GM23248 (cell line): ENCODE measurements at places on chromosomes 16 and 17.

- DNase-seq = no peak
Measured at GRCh38 chr17:50359005-50359699, 13.2 kb downstream of the XYLT2 start.

DNA sequence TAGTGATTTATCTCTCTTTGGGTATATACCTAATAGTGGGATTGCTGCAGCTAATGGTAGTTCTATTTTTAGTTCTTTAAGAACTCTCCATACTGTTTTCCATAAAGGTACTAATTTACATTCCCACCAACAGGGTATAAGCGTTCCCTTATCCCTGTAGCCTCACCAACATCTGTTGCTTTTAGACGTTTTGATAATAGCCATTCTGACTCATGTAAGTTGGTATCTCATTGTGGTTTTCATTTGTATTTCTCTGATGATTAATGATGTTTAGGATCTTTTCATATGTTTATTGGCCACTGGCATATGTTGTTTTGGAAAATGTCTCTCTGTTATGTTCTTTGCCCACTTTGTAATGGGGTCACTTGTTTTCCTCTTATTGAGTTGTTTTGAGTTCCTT is 88.5 kb upstream of the ZNF267 start:
- DNase-seq = no peak

DNA sequence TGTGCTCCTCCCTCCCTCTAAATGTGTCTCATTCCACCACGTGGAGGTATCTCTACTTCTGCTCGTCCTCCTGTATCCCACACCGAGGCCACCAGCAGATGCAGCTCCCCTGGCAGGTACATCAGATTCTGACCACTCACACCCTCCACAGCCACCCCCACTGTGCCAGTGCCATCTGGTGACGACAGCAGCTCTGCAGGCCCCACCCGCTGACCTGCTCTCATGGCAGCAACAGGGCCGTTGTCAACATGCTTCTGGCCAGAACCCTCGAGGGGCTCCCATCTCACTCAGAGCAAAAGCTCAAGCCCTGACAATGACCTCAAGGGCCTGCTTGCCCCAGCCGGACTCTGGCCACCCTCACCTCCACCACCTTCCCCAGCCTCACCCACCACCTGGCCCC is 93.4 kb downstream of the AMFR start:
- no peak for DNase-seq

DNA sequence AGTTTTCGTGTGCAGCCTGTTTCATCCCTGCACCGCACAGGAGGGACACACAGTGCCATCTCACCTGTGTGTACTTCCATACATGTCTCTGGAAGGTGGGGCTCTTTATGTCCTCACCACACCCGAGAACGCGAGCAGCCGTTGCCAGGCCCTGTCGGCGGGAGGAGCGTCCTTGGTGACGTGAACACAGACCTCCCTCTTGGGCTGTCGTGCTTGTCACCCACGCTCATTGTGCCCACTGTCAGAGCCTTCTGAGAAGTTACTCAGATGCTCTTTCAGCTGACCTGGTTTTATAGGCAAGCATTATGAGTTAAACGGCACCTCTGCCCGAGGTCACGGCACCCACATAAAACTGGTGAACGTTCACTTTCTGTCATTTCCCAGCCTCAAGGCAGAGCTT is 40.2 kb downstream of the ZNF750 start:
- DNase-seq = no peak

GRCh38 chr16:56094231-56094630 is 97.1 kb upstream of the GNAO1 start:
- no peak for DNase-seq

GRCh38 chr16:1481906-1482835 is 6.6 kb downstream of the PTX4 start:
- peak; percentile 22 for DNase-seq

DNA sequence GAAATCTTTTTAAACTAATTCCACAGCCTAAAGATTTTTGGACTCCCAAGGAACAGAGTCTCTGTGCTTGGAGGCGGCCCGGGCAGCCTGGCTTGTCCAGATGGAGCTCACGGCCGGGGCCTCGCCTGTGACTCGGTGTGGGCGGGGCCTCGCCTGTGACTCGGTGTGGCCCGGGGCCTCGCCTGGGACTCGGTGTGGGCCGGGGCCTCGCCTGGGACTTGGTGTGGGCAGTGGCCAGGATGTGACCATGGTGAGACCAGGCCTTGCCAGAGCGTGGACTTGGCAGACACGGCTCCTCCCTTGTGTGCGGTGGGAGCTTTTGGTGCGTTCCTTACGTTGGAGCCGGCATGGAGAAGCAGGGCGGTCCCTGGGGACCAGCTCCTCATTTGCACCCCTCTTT is 92.3 kb downstream of the METRNL start:
- DNase-seq = peak; percentile 83
